Ureter (tissue), 1 donor: ENCODE measurements at places on chromosomes 6 and 20. TPM values are rescaled to one million over a fixed set of nuclear protein-coding genes. Genes with fewer than 3 reads are reported as not detected.

Gene ROS1
- 0.05 TPM for total RNA-seq

- DNase-seq, result no peak
Measured at GRCh38 chr20:38842558-38842981, 37.1 kb downstream of the PPP1R16B start.

DNA sequence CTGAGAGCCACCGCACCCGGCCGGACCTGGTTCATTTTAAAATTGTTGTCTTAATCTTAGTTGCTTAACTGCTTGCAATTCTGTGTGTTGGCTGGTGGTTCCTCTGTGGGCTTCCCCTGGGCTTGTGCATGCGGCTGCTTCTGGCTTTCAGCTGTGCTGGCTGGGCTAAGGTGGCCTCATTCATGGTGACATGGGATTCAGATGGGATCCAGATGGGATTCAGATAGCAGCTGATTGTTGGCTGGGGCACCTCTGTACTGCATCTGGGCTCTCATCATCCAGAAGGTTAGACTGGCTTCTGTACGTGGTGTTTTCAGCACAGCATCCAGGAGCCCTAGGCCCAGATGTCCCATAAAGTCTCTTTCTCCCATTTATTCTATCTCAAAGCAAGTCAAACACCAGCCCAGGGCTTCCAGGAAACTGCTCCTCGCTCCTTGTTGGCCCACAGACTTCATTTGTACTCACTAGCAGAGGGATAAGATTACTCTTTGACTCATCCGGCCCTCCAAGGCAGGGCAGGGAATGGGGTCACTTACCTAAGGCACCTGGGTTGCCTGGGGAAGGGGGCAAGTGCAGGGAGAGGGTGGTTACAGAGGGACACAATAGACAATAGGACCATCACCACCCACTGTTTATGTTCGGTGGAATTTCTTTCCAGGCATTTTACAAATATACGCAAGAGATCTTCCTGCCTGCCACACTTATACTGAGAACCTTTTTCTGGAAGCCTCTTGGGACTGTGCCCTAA, 10.2 kb upstream of the PEDS1 start:
- no peak for DNase-seq

DNA sequence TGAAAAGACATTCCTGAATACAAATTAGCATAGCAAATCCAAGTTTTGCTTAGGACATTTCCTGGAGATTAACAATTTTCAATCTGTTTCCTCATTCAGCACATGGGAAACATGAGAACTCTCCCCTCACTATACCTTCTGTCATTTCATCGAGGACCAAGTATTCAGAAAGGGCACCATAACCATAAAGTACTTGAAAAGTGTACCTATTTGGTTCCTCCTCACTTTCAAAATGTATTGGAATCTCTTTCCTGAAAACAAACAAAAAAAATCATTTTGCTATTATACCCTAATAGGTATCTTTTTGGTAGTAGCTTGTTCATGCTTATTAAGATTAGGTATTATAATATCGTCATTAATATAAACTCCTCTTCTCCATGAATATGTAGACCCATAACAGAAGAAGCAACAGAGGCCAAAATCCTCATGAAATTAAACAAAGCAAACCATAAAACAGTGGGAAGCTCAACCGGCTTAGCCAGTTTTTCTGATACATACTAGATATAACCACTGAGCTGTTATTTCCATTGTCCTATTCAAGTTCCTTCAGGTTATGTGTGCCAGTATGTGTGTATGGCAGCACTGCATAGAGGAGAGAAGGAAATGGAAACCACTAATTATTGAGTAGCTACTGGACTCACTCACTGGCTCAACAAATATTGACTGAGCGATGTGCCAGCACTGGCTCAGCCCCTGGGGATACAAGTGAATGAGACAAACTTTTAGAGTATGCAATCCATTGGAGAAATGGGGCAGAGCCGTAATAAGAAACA, 274.0 kb downstream of the MAFB start:
- DNase-seq, result peak; percentile 58

- no peak for DNase-seq
Measured at GRCh38 chr6:44646355-44646754, 258.8 kb downstream of the CDC5L start.

GRCh38 chr6:13044896-13045295, 283.4 kb downstream of the TBC1D7 start:
- DNase-seq, result no peak

DNA sequence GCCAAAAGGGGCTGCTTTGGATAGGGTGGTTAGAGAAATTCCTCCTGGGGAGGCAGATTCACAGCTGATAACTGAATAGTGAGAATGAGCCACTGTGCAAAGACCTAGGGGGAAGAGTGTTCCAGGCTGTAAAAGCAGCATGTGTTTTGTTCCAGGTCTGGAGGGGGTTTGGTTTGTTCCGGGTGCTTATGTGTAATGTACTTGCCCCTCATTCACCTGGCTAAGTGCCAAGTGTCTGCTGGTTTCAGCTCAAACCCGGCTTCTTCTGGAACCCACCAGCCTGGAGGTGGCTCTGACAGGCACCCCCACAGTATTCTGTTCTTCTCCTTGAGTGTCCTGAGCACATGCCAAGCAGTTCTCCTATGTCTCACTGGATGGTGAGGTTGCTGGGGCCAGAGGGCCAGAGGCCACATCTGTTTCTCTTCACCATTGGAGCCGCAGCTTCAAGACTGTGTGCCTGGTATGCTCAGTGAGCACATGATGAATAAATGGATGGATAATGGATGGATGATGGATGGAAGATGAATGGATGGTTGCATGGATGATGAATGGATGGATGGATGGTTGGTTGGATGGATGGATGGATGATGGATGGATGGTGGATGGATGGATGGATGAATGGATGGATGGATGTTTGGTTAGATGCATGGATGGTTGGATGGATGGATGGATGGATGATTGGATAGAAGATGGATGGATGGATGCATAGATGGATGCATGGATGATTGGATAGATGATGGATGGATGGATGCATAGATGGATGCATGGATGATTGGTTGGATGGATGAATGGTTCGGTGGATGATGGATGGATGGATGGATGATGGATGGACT, 227.6 kb downstream of the BMP7 start:
- DNase-seq, result no peak

GRCh38 chr6:122651031-122651430, 40.8 kb downstream of the PKIB start:
- no peak for DNase-seq

DNA sequence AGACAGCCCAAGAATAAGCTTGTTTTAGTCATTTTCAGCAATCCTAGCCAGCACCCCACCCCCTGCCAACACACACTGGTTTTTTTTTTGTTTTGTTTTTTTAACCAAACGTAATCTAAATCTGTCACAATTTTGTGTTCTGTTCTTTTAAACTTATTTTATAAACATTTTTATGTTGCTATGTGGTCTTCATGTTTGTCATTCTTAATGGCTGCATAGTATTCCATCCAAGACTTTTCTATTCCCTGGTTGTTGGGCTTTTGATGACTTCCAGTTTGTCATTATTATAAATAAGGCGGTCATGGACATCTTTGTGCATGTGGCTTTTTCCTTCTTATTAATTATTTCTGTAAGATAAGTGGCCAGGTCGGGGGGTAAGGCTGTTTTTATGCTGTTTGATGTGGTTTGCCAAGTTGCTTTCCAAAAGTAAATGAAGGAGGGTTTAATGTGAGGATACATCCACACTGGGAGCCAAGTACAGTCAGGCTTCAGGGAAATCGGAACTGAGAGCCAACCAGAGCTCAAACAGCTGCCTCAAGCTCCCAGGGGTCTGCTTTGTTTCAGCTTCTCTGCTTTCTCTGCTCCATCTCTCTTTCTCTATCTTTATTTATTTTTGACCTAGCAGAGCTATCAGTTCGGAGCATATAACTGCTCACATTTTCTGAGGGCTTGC, 125.8 kb downstream of the VEGFA start:
- no peak for DNase-seq

Gene LGSN
- total RNA-seq, result not detected

GRCh38 chr6:159777240-159777904, 12.0 kb downstream of the TCP1 start:
- DNase-seq, result no peak

Gene NFATC2
- 10.6 TPM for total RNA-seq

GRCh38 chr20:16129411-16129810, 443.8 kb downstream of the KIF16B start:
- no peak for DNase-seq

DNA sequence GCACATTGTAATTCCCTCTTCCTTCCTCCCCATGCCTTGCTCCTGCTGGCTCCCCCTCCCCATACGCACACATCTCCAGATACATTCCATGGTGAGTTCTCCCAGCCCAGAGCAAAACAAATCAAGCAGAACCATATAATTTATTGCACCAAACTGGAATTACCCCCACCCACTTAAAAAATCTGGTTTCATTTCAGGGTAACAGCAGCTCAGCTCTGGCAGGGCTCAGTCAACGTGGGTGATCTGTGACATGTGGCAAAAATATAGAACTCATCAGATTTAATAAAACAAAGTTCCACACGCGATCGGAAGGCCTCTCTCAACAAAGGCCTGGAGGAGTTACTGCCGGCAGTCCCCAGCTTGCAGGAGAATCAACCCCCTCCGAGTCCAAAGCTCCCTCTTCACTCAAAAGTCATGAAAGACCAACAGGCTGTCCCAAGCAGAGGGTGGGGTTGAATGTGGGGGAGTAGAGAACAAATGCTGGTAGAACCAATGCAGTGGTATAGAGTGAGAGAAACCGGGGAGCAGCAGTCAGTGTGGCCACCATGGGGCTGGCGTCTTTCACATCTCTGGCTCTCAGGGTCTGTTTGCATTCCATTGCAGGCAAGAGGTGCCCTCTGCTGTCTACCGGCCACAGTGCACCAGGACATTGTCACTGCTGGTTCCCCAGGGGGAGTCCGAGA, 323.3 kb upstream of the NT5E start:
- peak; percentile 78 for DNase-seq

DNA sequence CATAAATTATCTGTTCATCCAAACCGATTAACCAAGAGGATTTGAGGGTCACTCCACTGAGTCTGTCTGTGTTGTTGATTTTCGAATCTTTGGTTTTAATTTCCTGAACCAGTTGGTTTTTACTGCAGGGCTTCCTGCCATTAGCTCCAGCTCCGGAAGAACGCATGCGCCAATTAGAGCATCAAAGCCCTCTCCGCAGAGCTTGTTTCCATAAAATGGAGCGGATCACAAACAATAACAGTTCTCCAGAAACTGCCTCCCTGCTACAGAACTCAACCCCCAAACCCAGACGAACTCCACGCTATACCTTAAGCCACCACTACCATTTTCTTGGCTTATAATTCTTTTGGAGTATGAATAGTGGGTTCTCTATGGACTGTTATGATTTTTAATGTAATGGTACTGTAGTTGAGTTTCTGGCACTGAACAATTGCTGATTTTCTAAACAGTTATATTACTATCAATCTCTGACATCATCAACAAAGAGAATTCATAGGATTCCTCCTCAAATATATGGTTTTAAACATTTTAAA, 13.8 kb downstream of the TFAP2A start:
- DNase-seq, result no peak

GRCh38 chr6:33237741-33238140, 29.4 kb downstream of the RING1 start:
- DNase-seq, result no peak

- DNase-seq, result no peak
Measured at GRCh38 chr20:61310954-61311353, 58.9 kb downstream of the CDH4 start.

Gene VNN1
- 0.23 TPM for total RNA-seq

GRCh38 chr6:31631681-31632278, 11.3 kb downstream of the PRRC2A start:
- DNase-seq, result no peak

- no peak for DNase-seq
Measured at GRCh38 chr6:148461986-148462577, 119.4 kb downstream of the SASH1 start.

Gene INSM1
- total RNA-seq, result not detected

DNA sequence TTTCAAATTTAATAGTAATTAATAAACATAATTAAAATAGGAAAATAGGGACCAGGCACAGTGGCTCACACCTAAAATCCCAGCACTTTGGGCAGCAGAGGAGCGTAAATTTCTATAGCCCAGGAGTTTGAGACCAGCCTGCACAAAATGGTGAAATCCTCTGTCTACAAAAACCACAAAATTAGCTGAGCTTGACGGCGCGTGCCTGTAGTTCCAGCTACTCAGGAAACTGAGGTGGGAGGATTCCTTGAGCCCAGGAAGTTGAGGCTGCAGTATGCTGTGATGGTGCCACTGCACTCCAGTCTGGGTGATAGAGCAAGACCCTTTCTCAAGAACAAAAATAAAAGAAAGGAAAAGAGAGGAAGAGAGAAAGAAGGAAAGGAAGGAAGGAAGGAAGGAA, 1387.0 kb upstream of the ADGRB3 start:
- no peak for DNase-seq

DNA sequence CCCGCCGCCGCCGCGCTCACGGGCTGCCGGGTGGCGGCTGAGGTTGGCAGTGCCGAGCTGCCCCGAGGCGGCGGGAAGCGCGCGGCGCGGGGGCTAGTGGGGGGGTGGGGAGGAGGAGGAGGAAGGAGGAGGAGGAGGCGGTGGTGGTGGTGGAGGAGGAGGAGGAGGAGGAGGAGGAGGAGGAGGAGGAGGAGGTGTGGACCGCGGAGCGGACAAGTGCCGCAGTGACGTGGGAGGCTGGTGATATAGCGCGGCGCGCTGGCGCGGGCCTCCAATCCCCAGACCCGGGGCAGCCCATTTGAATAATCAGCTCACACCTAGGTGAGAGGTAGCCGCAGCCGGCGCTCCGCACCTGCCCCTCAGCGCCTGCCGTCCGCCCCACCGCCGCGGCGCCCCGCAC, at the start of gene FOXA2:
FOXA2 (minus strand) TSS at position 51 of the 400 bp plus-strand sequence. CDS start 294 bp downstream, outside the sequence.
- no peak for DNase-seq

DNA sequence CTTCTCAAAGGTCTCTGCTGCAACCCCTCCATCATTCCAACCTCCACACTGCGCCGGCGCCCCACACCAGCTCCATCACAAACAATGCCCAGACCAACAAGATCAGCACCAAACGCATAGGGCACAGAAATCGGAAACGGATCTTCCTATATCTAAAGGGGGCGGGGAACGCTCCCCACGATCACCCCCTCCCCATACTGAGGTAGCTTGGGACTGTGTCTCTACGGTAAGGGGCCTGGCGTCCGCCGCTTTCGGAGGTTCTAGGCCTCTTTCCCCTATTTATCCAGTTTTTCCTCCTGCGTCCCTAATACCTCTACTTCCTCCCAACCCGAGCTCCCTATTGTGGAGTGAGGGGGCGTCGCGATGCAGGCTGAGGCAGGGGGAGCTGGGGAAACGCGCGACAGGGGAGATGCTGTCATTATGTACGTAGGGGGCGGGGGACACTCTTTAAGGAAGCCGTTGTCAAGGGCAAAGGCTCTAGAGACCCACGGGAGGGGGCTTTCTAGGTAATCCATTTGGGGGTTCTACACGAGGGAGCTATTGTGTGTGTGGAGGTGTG, 909 bp downstream of the DNAAF9 start:
- no peak for DNase-seq

Gene ZKSCAN8
- 28.6 TPM for total RNA-seq

Gene CNR1
- total RNA-seq, result 9.4 TPM

Gene LY6G6D
- total RNA-seq, result not detected

GRCh38 chr6:142823256-142823902, 121.6 kb downstream of the HIVEP2 start:
- DNase-seq, result no peak

Gene FOXS1
- total RNA-seq, result not detected
